MV-4-11 (cell line): ENCODE measurements at places on chromosomes 5 and 9.
A peak's percentile ranks its signal among the peaks of the same experiment; 100 is the strongest.

- DNase-seq: no peak
Measured at GRCh38 chr9:134253606-134254205, 72.5 kb upstream of the RXRA start.

DNA sequence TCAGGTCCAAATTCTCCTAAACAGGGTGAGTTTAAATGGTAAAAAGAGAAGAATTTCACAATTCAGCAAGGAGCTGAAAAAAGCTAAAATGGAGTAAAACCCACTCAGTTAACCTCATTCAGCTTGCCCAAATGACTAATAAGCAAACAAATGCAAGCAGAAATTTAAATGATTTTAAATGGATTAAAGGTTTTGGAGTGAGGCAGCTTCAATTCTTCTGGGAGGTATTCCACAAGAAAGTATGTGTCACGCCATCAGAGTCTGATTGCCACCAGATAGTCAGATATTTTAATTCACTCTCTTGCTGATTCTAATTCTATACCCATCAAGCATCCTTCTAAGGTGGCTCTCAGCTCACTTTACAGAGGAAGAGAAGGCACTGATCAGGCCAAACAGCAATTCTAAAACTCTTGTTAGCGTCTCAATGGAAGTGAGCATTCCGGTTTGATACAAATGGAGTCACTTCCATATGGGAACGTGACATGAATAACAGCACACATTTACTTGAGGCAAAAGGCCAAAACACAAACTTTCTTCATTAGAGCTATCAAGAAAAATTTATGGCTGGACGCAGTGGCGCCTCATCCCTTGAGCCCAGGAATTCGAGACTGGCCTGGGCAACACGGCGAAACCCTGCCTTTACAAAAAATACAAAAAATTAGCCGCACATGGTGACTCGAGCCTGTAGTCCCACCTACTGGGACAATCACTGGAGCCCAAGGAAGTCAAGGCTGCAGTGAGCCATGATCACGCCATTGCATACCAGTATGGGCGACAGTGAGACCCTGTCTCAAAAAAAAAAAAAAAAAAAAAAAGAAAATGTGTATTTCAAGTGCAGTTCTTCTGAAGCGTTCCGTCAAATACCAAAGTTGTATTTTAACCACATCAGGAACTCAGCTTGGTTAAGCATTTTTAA is 2.0 kb downstream of the CLK4 start:
- no peak for DNase-seq

DNA sequence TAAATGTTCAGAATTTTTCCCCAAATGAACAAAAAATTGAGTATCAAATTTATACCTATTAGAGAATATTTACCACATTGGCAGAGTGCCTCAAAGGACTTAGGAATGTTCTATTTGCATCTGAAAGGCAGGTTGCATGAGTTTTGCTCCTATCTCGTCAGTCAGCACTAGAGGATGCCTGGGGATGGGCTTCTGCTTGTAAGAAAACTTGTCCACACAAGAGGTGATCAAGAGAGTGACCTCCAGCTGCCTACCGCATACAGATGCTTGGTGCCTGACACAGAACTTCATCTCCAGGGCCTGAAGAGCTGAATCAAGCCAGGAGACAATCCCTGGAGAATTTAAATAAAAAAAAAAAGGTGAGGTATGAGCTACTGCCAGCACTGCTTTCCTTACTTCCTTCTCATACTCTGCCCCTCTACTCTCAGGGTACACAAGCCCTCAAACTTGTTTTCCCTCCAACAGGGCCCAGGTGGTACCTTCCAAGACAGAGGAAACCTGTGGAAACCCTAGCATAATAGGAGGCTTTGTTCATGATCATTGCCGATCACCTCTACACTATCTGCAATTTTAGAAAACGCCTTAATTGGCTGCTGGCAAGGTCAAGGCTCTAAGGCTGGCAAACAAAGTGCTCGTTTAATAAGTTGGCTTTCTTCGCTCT is 166.6 kb downstream of the ELAVL2 start:
- DNase-seq: no peak

DNA sequence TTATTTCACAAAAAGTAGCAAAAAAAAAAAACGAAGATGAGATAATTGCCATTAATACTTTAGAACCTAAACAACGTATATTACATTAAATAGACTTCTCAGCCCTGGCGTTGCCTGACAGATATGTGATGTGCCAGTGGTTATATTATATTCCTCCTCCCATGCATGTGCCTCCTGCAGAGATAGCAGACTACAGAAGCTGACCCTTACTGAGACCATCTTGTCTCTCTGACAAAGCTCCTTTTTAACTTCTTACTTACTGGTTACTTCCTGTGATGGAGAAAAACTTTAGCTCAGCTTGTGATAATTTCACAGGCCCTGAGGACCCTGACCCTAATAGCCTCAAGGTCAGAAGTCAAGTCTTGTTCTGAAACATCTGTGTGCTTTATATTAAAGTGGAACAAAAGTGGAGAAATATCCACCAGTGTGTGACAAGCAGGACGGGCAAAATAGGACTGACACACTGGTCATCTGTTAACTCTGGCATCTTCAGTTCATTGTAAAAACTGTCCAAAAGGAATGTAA is 80.6 kb upstream of the POU5F2 start:
- no peak for DNase-seq

DNA sequence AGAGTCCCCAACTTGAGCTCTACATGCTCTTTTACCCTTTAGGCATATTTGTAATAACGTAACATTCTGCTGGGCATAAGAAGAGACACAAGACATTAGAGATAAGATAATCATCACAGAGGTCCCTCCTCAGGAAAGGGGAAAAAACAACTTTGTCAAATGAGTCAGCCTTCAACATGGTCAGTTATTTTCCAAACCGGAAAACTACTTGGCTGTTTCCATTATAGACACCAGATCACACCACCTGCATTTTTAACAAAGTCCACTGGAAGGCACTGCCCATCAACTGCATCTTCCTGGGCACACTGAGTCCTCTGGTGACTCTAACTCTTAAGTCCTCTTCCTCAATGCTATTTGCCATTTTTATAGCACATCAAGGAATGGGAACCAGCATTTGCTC is 221.8 kb downstream of the FAM114A2 start:
- DNase-seq: no peak

DNA sequence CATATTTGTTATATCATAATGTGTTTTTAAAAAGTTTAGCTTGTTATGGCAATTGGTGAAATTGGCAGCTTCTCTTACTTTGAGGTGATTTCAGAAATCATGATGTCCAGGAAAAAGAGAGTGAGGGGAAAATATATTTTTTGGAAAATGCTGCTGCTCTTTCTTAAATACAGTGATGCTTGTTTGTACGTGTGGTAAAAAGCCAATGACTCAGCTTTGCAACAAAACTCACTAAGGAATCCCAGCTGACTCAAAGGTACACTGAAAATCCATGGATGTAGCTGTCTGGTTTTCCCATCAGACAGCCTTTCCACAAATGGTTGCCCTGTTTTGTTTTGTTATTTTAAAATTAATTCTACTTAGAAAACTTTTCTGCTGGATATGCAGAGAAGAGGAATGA is 306.4 kb upstream of the PAPPA start:
- DNase-seq: no peak

DNA sequence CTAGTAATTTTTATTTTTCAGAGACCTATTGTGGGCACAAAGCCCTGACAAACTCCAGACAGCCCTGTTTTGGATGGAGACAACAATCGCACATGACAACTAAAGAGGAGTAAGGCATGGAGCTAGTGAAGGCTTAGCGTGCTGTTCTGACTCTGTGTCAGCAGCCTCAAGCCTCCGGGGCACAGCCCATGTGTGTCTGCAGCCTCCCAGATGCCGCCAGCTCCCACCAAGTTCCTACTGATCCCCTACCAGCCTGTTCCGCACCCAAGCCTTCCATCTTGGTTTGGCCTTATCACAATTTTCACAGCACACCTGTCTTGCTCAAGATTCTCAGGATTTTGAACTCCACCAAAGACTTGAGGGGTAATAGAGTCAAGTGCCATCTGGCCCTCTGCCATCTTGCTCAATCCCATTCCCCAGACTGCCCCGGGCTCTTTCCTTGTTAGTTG is 70.3 kb upstream of the SH3PXD2B start:
- DNase-seq: no peak

DNA sequence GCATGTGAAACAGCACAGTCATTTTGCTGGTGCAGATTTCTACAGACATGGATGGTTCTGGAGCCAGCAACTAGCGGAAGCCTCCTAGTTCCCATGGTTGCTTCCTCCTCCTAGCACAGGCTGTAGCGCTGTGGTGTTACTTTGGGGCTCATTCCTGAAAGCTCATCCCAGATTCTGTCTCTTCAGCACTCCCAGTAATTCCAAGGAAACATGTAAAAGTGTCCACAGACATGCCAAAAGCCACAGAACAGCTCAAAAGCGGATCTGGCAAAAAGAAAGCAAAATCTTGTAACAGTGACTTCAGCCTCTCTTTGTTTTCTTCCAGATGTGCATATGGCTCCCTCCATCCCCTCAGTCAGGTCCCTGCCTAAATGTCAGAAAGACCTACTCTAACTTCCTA is 144.1 kb downstream of the CEP120 start:
- DNase-seq: no peak

DNA sequence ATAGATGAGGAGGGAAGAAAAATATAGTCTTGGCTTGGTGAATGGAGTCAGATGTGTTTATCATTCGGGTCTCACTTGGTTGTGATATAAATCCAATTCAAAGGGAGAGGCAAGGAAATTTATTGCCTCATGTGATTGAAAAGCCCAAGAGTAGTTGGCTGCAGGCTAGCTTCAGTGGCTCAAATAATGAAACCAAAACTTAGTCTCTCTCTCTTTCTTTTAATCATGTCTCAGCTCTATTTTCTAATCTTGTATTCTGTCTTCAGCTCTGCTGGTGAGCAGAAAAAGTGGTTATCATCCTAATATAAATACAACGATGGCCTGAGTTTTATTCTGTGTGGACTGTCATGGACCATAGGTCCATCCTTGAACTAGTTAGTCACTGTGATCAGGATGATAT is 234.2 kb upstream of the PPP1R2B start:
- DNase-seq: no peak

- DNase-seq: peak; percentile 45
Measured at GRCh38 chr9:133371261-133371711, 4.6 kb downstream of the SURF4 start.

DNA sequence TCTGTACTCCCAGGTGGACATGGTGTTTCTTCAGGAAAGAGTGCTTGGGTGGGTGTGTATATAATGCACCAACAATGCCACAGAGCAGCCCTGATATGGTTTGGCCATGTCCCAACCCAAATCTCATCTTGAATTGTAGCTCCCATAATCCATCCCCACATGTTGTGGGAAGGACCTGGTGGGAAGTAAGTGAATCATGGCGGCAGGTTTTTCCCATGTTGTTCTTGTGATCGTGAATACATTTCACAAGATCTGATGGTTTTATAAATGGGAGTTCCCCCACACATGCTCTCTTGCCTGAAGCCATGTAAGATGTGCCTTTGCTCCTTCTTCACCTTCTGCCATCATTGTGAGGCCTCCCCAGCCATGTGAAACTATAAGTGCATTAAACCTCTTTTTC is 158.5 kb downstream of the NR3C1 start:
- DNase-seq: no peak

- DNase-seq: no peak
Measured at GRCh38 chr9:69324549-69325401, at the start of gene ENTREP1. Gene ENTREP1 (plus strand): TSS chr9:69325215. CDS start chr9:69325310, 95 bp downstream.

DNA sequence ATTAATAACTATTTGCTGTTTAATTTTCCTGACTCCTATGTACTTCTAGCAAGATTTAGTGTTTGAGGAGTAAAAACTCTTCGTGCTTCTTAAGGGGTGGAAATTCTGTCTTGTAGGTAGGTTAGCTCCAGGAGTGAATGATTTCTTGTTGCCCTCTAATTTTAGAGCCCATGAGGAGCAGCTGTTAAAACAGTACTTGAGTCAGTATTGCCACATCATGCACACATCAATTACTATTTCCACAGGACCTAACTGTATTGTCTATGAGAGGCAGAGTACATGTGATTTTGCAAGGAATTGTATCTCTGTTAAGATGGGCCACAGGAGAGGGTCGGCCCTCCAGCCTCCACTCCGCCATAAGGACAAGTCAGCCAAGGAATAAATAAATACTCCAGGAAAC is 91.2 kb downstream of the PDZD2 start:
- peak; percentile 17 for DNase-seq

DNA sequence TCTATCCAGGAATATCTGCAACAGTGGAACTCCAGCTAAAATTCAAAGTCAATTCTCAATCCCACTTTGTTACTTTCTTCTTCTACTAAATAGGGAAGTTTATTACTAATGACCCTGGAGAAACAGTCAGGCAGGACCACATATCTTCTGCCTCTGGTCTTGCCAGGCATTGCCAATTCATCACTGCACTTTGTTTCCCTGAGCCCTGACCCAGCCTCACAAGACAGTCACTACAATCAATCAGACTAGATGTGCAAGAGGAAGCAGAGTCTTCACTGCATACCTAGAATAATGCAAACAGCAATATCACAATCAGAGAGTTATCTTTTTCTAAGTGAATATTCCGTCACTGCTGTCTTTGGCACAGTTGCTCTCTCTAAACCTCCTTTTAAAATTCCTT is 74.9 kb upstream of the GAS1 start:
- DNase-seq: no peak

- DNase-seq: no peak
Measured at GRCh38 chr9:105708405-105708804, 14.1 kb downstream of the TMEM38B start.

DNA sequence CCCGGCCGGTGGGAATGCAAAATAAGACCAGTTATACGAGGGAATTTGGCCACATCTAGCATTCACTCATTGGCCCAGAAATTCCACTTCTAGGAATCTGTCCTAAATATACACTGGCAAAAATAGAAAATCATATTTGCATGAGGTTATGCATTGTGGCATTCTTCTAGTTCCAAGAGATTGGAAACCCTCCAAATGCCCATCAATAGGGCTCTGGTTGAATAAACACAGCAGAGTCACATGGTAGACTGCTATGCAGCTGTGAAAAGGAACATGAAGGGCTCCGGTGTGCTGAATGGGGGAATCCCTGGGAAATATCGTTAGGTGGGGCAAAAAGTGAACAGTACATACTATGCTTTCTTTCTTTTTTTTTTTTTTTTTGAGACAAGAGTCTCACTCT is 36.8 kb downstream of the PTGES start:
- no peak for DNase-seq

DNA sequence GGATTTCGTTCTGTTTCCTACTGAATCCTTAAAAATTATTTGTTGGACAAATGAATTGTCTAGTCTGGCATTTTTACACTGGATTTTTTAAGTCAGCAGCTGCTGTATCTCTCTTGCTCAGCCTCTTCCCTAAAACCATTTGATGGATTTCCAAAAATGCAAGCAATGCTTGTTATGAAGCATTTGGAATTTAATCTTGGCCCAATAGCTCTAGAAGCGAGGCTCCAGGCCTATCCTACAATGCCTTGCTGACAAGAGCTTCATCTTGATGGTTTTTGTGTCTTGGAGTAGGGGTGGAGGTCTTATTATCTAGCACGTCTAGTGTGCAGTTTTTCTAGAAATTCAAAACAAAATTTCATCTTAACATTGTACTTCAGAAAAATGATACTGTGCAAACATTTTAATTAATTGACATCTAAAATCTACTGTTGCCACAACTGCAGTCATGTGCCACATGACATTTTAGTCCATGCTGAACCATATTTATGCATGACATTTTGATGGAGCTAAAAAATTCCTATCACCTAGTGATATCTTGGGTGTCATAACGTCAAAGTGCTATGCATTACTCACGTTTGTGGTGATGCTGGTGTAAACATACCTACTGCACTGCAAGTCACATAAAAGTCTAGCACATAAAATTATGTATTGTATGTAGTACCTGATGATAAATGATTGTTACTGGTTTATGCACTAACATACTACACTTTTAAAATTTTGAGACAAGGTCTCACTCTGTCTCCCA is 5.9 kb upstream of the RAD23B start:
- DNase-seq: no peak
